Stimulated activated naive CD4-positive, alpha-beta T cell (primary cell): ENCODE measurements at places on chromosomes 6 and 20.
A peak's percentile ranks its signal among the peaks of the same experiment; 100 is the strongest.

DNA sequence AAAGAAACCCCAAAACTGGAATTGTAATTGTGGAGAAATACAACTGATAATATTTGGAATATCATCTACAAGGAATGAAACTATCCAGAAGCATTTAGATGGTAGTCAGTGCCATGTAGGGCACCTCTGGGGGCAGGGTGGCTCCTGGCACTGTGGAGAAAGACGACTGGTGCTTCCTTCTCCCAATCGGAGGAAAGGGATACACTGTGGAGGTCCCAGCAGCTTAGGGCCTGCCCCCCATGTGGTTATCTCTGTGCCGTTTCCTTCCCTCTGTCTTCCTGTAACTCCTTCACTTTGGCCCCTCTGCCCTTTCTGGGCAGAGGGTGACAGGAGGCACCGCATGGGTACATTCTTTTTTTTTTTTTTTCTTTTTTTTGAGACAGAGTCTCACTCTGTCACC lies 178.4 kb downstream of the MTHFD1L start:
- no peak for DNase-seq

DNA sequence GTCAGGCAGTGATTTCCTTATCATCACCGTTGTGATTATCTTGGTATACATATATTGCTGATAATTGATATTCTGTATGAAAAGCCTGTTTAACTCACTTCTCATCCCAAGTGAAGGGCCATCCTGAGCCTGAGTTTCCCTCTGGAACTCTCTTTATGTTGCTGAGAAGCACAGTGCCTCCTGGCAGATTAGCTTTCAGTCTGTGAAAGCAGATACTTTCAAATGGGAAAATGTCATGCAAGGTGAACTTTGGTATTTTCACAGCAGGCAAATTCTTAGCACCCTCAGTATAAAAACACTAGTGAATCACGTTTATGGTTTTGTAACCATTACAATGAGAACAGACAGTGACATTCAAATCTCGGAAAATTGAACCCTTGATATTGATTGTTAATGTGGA lies 151.6 kb downstream of the PRIM2 start:
- no peak for DNase-seq

DNA sequence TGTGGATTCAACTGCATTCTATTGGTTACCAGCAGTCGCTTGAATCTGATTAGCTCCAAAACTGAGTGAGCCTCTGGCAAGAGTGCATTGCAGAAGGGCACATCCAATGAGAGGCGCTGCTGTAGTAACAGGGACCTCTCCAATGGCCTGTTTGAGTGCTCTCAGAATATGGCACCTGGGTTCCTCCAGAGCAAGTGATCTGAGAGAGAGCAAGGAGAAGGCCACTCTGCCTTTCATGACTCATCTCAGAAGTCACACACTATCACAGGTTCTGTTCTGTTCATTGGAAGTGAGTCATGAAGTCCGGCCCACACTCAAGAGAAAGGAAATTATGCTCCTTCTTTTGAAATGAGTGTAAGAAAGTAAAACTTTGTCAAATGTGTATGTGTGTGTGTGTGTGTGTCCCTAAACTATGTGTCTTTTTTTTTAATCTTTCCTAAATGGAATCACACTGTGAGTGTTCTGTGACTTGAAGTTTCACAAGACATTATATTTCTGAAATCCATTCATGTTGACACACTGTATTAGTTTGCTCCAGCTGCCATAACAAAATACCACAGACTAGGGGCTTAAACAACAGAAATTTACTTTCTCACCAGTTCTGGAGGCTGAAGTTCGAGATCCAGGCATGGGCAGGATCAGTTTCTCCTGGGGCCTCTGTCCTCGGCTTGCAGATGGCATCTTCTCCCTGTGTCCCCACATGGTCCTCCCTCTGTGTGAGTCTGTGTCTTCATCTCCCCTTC lies 138.3 kb upstream of the CDYL start:
- DNase-seq = no peak

GRCh38 chr6:133754298-133754697 lies 134.6 kb upstream of the TCF21 start:
- no peak for DNase-seq

DNA sequence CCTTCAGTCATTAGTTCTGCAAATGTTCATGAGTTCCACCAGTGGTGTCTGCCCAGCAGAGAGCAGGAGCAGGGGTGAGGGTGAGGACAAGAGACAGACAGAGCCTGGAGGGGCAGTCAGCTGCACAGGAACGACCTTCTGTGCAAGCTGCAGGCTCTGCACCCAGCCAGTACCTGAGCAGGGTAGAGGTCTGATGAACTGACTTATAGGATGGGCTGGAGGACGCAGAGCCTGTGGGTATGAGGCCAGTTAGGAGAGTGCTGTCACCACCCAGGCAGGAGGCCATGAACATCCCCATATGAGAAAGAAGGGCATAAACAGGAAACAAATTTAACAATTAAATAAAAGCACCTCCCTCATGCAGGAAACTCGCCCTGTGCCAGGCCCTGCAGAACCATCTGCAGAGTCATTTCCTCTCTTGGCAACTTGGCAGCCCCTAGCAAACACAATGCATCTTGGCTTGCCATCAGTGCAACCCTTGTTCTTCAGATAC lies 17.9 kb downstream of the C6orf15 start:
- DNase-seq = peak; percentile 14

- no peak for DNase-seq
These were observed 95.9 kb upstream of the ADGRF1 start for GRCh38 chr6:47138046-47138445.

DNA sequence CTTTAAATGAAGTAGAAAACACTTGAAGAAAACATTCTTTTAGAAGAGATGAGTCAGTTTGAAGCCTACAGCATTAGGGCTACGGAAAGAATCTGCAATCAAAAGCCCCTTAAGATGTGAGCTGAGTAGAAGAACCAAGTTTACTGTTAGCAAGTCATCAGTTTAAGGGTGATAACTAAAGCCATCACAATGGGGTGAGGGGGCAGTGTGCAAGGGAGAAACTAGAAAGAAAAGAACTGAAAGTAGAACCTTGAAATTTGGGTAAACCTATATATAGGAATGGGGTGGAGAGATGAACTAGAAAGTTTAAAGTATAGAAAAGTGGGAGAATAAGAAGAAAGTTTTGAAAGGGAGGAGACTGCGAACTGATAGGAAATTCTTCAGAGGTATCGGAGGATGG lies 212.9 kb downstream of the COL19A1 start:
- DNase-seq = no peak

DNA sequence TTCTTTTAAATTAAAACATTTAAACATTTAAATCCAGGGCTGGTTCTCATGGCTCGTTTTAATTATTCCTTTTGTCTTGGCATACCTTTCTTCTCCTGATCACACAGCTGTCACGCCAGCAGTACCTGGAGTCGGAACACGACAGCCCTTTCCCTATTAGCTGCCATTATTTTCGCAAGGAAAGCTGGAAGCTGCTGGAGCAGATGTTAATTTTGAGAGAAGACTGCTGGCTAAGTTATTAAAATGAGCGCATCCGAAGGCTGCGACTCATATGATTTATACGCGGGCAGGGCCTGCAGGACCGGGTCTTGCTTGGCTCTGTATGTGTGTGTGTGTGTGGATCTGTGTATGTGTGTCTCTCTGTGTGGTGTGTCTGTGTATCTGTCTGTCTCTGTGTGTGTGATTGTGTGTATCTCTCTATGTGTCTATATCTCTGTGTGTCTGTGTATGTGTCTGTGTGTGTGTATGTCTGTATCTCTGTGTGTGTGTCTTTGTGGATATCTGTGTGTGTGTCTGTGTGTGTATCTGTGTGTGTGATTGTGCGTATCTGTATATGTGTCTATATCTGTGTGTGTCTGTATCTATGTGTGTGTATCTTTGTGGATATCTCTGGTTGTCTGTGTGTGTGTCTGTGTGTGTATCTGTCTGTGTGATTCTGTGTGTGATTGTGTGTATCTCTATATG lies 191.5 kb downstream of the CDH4 start:
- no peak for DNase-seq

DNA sequence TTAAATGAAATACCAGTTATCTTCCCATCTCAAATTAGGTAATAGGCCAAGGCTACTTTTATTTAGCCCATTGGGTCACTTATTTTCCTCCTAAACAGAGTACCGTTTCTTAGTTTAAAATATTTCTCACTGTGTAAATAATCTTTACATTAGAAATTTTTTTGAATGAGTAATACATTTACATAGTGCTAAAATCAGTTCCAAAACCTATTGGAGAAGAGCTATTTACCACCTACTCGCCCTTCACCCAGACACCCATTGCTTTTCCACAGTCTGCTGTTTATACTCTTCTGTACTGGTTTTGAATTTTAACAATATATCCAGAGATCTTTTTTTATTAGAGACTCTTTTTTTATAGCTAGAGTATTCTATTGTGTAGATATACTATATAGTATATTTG lies 36.9 kb downstream of the MCM8 start:
- DNase-seq = no peak

DNA sequence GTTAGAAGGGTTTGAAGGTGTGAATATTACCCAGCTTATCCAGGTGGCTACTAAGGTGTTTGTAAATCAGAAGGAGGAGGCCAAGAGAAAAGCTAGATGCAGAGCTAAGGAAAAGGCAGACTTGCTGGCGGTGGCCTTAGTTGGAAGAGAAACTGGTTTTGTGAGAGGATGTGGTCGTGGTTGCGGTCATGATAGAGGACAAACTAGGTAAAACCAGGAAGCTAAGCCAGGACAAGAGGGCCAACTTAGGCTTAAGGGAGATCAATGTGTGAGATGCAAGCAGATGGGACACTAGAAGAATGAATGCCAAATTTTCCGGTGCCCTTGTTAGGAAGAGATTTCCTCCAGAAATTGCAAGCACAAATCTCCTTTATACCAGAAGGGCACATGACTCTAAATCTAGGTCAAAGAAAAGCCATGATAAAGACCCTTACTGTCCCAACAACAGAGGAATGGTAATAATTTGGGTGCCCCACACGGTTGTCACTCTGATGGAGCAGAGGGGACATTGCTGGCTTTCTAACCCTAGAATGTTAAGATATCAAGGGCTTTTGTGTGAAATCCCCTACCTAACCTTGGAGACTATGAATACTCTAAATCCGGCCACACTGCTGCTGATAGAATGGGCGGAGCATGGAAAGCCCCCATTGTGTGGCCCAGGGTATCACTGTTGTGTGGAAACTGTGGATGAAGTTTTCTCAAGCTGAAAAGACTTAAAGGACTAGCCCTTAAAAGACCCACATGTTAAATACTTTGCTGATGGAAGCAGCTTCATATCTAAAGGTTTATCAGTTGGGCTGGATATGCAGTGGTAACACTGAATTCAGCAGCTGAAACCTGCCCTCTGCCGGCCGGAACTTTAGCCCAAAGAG lies 7.8 kb downstream of the IL22RA2 start:
- DNase-seq = no peak

- DNase-seq = no peak
These were observed 469.7 kb downstream of the CDKAL1 start for GRCh38 chr6:21003780-21004541.

DNA sequence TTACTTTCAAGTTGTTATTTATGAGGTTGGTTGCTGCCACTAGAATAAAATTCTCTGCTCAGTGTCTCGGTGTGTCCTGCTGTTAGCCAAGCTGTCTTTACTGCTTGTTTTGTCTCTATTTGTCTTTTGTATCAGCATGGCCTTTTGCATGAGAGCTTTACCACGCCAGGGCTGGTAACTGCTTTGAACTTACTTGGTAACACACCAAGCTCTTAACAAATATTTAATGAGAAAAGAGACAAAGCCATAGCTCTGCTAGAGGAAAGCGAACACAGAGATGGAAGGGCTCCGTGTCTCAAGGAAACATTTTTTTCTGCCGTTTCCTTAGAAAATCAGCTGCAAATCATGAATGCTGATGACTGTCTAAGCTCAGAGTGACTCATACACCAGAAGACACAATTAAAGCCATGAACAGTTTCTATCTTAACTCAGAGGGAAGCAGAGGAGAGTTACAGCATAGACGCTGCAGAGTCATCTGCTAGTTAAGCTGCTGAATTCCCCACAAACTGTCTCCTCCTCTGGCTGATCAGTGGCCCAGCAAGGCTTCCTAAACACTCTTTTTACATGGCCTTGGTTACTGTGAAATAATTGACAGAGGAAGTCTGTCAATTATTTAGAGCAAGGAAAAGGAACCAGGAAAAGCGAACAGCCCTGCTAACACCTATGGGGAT lies 44.8 kb downstream of the AGPAT4 start:
- DNase-seq = no peak

GRCh38 chr6:116941727-116942126 lies 64.7 kb downstream of the RFX6 start:
- DNase-seq = no peak
